ENCODE measurements at places on chromosomes 4 and X.

- DNase-seq = no peak
Observed at GRCh38 chrX:65574356-65574755, 39.8 kb upstream of the LAS1L start.

- DNase-seq = no peak
Observed at GRCh38 chrX:19735244-19735643, 152.2 kb downstream of the SH3KBP1 start.

DNA sequence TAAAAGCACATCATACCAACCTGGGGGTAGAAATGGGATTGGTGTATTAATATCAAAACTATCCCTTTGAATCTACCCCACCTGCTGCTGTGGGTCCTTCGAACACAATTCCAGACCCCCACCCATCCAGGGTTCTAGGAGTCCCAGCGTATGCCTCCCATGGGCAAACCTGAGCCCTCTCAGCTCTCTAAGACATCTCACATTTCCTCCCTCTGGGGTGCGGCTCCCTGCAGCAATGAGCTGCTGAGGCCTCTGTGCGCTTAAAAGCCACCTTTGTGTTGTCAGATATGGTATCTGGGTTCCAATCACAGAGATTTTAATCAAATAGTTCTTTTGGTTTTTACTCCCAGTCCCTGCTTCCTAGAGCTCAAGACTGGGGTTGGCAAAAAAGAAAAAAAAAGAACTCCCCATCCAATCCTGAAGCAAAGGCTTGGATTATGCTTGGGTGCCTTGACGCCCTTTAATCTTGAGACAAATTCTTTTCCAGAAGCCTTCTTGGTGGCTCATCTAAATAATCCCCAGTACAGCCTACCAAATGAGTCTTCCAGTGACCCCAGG is 37.5 kb upstream of the NOCT start:
- no peak for DNase-seq

- no peak for DNase-seq
Observed at GRCh38 chr4:3420606-3420955, 21.2 kb upstream of the HGFAC start.

- no peak for DNase-seq
Observed at GRCh38 chr4:180423712-180424057, 1819.5 kb upstream of the TENM3 start.

Measured in inflammatory macrophage treated with lipopolysaccharide for 4 hours (primary cell).